ENCODE measurements at places on chromosomes 11 and 22. TPM values are rescaled to one million over a fixed set of nuclear protein-coding genes. Genes with fewer than 3 reads are reported as not detected.

DNA sequence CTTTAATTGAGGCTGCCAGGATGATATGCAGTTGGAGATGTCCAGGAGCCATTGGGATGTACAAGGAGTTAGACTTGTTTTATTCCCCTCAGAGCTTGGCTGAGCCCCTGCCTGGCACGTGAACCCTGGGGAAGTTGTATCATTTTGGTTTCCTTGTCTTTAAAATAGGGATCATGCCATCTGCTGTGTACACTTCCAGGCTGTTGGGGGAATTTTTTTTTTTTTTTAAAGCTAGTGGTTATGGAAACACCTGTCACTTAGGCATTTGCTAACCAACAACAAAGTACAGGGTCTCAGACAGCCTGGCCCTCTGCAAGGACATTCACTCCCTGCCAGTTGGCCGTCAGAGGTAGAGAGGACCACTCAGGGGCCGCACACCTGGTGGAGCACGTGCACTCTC lies 8.5 kb upstream of the RAB1B start:
- DNase-seq: no peak

DNA sequence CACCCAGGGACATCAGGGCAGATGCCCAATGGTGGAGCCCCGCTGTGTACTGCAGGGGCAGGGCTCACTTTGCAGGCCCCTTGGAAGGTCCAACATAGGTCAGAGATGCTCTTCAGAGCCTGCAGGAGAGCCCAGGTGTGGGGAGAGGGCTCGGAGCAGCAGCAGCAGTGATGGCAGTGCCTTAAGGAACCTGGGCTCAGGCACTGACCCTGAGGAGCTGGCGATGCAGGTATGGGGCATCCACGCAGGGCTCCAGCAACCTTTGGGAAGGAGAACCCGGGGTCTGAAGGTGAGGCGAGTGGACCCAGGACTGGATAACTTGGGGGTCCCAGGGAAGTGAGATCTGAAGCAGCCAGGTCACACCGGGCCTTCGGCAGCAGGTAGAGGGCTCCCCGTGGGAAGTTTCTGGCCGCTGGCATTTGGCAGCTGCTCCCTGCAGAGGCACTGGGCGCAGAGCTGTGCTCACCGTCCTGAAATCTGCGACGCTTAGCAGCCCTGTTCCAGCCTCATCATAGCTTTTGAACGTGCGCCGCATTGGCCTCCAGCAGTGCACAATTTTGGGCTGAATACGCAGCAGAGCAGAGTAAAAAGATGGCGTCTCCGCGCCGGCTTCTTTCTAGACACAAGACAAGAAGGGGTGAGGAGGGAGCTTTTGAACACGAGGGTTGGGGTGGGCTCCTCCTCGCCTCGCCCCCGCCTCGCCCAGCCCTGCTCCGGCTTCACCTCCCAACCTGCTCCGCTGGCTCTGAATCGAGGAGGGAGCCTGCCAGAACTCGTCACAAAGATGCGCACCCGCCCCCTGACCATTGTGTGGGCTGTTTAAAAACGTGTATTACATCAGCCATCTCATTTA lies 118.8 kb downstream of the MPPED1 start:
- DNase-seq: peak; percentile 24

DNA sequence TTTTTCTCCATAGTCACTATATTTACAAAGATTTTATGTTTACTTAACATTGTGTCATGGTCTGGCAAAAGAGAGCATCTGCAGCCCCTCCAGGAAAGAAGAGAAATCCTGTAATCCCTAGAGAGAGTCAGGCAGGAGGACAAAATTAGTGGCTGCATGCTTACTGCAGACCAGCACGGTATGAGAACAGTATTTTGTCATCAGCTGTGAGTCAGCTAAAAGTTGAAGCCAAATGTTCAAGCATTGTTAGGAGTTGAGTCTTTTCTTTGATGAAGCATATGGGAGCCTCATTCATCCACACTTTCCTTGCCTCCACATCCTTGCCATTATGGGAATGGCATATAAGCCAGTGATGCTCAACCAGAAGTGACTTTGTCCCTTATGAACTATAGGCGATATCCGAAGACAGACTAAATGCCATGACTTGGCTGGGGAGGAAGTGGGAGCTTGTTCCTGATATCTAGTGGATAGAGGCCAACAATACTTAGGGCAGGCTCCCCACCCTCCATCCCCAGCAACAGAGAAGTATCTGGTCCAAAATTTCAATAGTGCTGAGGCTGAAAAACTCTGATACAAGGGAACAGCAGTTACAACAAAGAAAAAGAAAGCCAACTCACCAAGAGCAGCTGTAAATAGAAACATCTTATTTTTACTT lies 112.0 kb upstream of the OR5AK2 start:
- no peak for DNase-seq

DNA sequence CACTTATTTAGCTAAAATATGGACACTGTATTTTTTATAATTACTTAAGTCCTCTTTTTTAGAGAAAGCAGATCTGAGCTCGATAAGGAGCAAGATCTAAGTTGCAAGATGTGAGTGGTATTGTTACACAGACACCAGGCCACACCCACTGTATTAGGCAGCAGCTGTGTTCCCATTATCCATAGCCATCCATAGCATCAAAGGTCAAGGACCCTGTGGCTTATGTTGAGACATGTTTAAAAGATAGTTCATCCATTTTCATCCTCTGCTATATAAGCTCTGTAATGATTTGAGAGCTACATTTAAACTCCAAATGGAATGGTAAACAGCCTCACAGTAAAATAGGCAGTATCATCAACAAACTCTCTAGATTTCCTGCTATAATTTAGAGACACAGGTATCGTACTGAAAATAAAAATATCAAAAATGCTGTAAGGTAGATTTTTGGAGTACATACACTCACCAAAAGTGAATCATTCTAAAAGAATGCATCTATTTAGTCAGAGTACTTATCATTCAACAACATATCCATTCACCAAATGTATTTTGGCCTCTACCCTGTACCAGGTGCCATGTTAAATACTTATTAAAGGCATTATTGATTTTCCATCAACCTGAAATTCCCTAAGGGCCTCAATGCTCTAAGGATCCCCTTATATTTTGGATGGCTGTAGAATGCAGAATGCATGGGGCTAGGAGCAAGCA lies 574.0 kb downstream of the LRRC4C start:
- no peak for DNase-seq

GRCh38 chr11:10401256-10401655 lies 53.8 kb upstream of the AMPD3 start:
- DNase-seq: peak; percentile 17

DNA sequence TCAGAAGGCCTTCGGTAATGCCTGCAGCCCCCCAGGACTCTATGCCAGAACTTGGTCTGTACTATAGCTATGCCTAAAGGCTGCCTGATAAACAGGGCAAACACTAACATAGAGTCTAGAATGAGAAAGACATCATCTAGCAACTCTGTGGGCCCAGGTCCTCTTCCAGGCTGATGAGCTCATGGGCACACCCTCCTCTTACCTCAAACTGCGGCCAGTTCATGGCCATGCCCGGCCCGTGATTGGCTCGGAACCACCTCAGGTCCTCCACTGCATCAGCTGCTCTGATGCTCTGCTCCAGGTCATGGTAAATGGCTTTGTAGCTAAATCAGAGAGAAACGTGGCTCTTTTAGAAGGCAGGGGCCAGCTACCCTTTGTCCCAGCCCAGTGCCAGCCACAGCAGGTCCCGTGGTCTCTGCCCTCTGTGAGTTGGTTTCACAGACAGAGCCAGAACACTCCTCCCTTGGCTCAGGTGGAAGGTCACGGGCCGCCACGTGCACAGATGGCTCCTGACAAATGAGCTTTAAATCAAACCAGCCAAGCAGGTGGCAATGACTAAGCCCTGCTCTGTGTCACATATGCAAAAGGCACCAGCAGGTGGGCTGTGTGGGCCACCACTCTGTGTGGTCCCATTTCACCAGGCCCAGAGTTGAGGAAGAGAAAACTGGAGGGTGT lies 25.0 kb upstream of the ARFGAP3 start:
- DNase-seq: no peak

GRCh38 chr22:35589071-35589755 lies 27.9 kb downstream of the MB start:
- DNase-seq: no peak

DNA sequence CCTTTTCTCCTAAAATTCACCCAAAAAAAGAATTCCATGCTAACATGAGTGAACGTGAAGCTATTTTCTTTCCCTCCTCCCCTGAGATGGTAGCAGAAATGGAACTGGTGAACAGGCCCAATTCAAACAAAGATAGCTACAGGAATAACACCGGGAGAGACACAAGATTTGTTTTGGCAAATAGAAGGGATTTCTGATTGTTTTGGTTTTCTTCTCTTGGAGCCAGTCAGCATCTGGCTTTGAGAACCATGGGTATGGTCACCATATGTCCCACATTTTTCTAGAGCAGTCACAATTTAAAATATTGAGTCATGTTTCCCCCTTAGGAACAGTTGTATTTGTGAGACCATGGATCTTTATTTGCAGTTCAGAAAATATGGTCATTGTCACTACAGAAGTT lies 214.1 kb downstream of the FAM76B start:
- DNase-seq: no peak

DNA sequence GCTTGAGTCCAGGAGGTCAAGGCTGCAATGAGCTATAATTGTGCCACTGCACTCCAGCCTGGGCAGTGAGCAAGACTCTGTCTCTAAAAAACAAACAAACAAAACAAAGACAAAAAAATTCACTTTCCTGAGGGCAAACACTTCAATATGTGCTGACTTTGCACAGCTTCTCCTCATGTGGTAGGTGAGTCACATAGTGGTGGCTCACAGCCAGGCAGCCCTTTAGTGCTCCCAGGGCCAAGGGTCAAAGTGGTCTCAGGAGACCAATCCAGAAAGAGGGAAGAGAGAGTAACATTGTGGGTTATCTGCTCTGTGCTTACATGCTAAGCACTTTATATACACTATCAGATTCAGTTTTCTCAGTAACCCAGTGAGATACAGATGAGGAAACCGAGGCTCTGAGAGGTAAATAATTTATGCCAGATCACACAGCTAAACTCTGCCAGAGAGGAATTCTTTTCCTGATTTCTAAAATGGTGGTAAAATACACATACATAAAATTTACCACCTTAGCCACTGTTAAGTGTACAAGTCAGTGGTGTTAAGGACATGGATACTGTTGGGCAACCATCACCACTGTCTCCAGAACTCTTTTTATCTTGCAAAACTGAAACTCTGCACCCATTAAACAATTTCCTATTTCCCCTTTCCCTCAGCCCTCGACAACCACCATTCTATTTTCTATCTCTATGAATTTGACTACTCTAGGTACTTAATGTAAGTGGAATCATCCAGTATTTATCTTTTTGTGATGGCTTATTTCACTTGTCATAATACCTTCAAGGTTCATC lies 231.7 kb upstream of the NARS2 start:
- DNase-seq: no peak

GRCh38 chr22:29883775-29884097 lies 762 bp downstream of the MTMR3 start:
- DNase-seq: no peak

- no peak for DNase-seq
These were observed 123.3 kb upstream of the CRYBB3 start for GRCh38 chr22:25076336-25076735.

- DNase-seq: peak; percentile 47
These were observed 155.7 kb downstream of the SNX19 start for GRCh38 chr11:130760515-130761125.

DNA sequence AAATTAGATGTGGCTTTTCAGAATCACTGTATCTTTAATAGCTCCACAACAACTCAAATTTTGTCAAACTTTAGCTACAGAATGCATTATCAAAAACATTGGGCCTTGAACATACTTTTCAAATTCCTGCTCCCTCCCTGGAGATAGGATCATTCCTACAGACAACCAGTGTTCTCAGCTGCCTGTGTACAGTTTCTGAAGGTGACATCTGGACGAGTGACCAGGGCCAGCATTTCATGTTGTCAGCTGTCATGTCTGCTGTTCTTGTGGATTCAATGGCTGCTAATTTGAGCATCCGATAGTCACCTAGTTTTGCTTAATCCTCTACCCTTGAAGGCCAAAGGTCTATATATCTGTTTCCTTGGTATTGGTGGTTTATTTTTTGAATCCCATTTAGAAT lies 188.2 kb downstream of the DBX1 start:
- DNase-seq: no peak

The OR51E2 gene
- polyA plus RNA-seq: not detected

The LAYN gene
- polyA plus RNA-seq: 7.9 TPM

The PPFIBP2 gene
- polyA plus RNA-seq: 7.1 TPM

The NRGN gene
- 0.61 TPM for polyA plus RNA-seq

The PES1 gene
- 64.1 TPM for polyA plus RNA-seq
